ENCODE measurements at places on chromosomes 5 and 9.
A peak's percentile ranks its signal among the peaks of the same experiment; 100 is the strongest.

- no peak for DNase-seq
Observed at GRCh38 chr5:176670449-176670848, 23.2 kb downstream of the TSPAN17 start.

GRCh38 chr5:124111886-124112285 is 599.9 kb downstream of the CSNK1G3 start:
- DNase-seq = no peak

DNA sequence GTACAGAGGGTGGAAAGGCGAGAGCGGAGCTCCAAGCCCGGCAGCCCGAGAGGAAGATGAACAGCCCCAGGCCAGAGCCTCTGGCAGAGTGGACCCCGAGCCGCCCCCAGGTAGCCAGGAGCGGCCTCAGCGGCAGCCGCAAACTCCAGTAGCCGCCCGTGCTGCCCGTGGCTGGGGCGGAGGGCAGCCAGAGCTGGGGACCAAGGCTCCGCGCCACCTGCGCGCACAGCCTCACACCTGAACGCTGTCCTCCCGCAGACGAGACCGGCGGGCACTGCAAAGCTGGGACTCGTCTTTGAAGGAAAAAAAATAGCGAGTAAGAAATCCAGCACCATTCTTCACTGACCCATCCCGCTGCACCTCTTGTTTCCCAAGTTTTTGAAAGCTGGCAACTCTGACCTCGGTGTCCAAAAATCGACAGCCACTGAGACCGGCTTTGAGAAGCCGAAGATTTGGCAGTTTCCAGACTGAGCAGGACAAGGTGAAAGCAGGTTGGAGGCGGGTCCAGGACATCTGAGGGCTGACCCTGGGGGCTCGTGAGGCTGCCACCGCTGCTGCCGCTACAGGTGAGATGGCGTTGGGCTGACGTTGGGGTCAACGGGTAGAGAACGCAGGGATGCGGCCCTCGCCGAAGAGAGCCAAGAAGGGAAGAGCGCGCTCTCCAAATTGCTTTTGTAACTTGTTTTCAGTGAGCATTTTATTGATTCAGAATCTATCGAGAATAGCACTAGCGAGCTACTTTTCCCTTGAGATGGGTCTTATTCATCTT is at the start of gene PTGER4:
TSS of gene PTGER4 (plus strand) at position 3 of the 769 bp plus-strand sequence. CDS start 1,079 bp downstream, outside the sequence.
- no peak for DNase-seq

- no peak for DNase-seq
Observed at GRCh38 chr9:36836486-36836885, 197.6 kb downstream of the PAX5 start.

DNA sequence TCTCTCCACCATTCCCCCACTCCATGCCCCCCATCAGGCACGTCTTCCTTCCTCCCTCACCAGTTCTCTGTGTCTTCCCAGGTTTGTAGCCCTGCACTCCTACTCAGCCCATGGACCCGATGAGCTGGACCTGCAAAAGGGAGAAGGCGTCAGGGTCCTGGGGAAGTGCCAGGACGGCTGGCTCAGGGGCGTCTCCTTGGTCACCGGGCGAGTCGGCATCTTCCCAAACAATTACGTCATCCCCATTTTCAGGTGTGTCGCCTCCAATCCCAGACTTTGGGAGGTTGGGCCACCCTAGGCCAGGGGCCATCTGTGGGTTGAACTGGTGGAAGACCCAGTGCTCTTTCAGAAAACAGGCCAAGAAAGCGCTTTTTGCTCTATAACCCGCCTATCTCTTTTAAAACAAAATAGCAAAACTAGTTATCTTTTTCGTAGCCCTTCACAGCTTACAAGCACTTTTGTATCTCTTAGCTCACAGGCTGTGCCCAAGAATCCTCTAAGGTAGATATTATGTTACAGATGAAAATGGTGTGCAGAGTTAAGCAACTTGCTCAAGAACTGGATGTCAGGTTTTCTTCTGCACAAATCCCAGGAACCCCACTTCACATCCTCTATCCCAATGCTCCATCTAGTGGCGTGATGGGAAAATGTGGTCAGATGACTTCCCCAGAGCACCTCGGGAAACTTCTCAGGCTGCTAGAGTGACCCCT is 56.2 kb downstream of the PLAC8L1 start:
- DNase-seq = no peak

DNA sequence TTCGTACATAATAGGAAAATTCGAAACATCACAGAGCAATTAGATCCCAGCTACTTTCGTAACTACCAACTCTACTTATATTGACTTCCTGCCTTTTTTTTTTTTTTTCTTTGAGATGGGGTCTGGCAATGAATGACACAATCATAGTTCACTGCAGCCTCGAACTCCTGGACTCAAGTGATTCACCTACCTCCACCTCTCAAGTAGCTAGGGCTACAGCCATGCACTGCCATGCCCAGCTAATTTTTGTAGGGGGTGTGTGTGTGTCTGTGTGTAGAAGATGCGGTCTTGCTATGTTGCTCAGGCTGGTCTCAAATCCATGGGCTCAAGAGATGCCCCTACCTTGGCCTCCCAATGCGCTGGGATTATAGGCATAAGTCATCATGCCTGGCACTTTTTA is 5.8 kb upstream of the PAIP2 start:
- no peak for DNase-seq

GRCh38 chr5:56896763-56897162 is 12.6 kb upstream of the SETD9 start:
- no peak for DNase-seq

DNA sequence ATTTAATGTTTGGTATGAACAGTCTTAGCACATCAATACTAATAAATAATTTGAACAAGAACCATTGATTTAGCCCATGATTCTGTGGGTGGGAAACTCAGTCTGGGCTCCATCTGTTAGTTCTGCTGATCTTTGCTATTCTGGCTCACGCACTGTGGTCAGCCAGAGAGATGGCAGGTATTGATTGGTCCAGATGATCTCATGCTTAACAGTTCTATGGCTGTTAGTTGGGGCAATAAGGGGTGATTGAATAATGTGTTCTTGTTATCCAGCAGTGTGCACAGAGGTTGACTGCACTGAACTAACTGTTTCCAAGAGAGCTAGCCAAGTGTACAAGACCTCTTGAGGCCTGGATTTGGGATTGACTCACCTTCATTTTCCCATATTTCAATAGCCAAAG is 824.3 kb downstream of the SEMA5A start:
- no peak for DNase-seq

- no peak for DNase-seq
Observed at GRCh38 chr5:160507221-160507721, 85.6 kb downstream of the PTTG1 start.

DNA sequence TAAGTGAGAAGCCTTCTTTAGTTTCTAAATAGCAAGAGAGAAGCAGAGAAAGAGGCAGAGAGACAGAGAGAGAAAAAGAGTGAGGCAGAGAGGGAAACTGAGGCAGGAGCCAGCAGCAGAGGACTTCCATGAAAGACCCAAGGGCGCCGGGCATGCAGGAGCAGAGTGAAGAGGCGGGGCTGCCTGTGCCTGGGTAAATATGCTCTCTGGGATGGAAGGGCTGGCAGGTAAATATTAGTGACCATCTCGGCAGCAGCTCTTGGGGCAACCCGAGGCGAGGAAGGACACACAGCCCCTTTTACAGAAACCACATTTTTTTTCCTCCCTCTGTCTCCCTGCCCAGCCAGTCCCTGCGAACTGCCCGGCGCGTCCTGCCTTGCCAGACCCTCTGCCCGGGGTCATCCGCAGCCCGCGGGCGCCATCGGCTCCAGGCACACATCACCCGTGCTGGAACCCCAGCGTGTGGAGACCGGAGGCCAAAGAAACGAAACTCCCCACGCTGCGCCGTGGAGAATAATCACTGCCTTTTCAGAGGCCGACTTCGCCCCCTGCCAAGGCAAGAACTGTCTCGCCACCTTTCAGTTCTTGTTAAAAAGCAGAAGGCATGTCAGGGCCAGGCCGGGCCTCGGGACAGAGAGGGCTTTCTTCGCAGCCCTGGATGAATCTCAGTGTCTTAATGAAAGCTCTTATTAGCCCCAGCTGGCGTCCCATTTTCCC is 61.3 kb downstream of the BOD1 start:
- DNase-seq = no peak

- DNase-seq = no peak
Observed at GRCh38 chr5:77294185-77294584, 83.7 kb downstream of the PDE8B start.

DNA sequence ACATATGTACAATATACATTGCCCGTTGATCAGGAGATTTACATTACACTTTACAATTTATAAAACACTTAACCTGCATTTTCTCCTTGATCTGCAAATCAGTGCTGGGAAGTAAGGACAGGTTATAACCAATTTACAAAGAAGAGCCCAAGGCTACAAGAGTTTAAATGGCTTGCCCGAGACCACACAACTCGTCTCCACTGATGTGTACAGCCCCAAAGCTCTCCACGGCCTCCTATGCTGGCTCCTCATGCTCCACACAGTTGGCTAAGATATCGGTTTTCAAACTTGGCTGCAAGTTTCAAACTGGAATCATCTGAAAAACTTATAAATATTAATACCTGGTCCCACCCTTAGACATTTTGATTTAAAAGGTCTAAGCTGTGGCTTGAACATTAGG is 10.3 kb downstream of the ACTL7B start:
- DNase-seq = no peak

GRCh38 chr5:1800472-1801221 is 560 bp upstream of the NDUFS6 start:
- DNase-seq = peak; percentile 16

GRCh38 chr5:69129413-69129812 is 35.6 kb downstream of the SLC30A5 start:
- DNase-seq = no peak

DNA sequence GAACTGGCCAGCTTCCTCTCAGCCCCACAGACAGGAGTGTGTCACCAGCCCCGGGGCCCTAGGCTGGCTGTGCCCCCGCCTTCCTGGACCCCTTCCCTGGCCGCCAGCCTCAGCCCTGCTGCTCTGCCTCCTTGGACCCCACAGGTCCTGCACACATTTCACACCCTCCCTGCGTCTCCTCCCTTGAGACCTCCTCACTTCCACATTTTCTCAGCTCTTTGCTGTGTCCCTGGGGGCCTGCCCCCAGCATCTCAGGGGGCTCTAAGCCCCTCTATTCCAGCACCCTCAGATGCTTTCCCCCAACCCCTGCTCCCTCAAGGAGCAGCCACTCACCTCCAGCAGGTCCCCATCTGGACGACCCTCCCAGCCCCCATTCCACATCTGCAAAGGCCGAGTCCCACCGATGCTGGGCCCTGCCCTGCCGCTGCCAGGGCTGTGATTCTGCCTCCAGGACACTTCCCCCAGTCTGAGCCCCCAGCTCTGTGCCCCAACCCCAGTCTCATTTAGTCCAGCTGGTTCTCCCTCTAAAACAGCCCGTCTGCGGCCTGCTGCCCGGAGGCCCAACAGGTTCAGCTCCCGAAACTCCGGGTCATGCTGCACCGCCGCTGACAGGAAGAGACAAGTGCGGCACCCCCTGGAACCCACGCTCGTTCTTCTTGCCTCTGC is 4.2 kb downstream of the SLC34A3 start:
- no peak for DNase-seq

DNA sequence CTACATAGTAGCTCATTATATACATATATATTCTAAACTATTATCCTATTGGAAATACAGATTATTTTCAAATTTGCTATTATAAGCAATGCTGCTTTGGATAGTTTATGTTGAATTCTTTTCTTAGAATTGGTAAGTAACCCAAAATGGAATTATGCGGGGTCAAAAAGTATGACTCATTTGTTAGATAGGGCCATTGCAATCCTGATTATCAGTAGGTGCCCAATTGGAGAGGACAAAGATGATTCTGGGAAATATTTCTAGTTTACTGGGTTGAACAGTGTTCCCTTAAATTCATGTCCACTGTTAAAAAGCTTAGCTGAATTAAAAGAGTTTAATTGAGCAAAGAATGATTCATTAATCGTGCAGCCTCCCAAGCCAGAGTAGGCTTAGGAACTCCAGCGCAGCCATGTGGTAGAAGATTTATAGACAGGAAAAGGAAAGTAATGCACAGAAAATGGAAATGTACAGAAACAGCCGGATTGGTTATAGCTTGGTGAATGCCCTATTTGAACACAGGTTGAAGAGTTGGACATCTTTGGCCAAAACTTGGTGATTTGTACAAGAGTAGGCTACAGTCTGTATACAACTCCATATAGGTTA is 81.8 kb downstream of the GDNF start:
- no peak for DNase-seq

DNA sequence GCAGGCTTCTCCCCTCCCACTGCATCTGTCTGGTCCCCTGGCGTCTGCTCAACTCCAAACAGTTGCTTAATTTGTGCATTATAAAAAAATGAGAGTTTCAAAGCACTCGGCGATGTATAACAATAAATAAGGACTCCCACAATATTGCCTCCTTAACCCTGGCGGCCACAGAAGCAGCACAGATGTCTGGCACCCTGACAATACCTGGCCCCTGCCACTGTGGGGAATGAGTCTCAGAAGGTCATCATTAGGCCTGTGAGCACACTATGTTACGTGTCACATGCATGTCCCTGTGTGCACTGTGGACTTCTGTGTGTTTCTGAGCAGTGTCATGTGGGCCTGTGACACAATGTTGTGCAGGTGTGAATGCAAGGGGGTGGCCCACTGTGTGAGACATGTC is 236.5 kb downstream of the PBX3 start:
- DNase-seq = no peak

DNA sequence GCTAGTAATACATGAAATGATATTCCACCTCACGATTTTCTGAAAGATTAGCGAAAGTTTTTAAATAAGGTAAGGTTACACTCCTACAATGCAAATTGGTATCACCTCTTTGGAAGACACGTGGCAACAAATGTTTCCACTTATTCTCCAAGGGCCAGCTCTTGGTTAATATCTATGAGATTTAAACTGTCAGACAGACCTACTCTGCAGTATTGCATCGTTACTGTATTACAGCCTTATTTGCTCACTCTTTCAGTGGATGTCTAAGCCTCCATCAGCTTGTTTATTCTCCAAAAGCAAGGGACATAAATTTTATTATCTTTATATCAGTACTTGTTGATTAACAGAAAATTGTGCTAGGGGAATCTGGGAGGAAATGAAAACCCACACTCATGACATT is 135.7 kb downstream of the MLLT3 start:
- no peak for DNase-seq

DNA sequence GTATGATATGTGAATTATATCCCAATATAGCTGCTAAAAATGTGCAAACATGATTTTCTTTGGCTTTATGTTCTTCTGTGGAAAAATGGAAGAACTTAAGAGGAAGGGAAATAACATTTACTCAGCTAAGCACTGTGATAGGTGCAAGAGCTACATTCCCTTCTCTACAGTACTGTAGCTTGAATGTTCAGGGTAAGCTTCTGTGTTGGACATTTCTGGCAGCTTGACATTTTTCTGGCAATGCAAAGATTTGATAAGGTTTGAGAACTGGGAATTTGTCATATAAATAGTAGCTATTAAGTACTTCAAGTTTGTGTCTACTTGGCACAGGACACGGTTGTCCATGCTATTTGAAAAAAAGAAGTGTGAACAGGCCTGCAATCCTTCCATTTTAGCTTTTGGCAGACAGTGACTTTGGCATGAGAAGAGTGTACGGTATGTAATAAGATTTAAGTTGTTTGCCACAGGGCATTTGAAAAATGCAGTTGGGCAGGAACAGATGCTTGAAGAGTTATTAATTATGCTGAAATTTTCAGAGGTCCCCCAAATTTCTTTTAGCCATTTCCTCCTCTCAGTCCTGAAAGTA is 77.6 kb downstream of the KIF4B start:
- DNase-seq = no peak

GRCh38 chr9:28120184-28120583 is 546.9 kb upstream of the C9orf72 start:
- no peak for DNase-seq

Measured in stimulated activated CD4-positive, alpha-beta T cell treated with anti-CD3 and anti-CD28 coated beads, TNF-alpha, amount 100 ng/mL, for 1 hour (primary cell).